Heart right ventricle (tissue), 16 donors: ENCODE measurements at places on chromosomes 1 and 21. TPM values are rescaled to one million over a fixed set of nuclear protein-coding genes. Genes with fewer than 3 reads are reported as not detected.

GRCh38 chr1:54944610-54945392, 35.6 kb upstream of the TMEM61 start:
- H3K4me1 ChIP-seq: peaks cover 10% of the 10 kb centered on the region
- DNase-seq: peak; percentile 52

- no peaks in the 10 kb centered on the region for H3K36me3 ChIP-seq
- no peak overlapping the region for H3K27ac ChIP-seq
- no peak for DNase-seq
- no peak overlapping the region for H3K4me3 ChIP-seq
Observed at GRCh38 chr1:101506541-101507164, 269.8 kb downstream of the S1PR1 start.

DNA sequence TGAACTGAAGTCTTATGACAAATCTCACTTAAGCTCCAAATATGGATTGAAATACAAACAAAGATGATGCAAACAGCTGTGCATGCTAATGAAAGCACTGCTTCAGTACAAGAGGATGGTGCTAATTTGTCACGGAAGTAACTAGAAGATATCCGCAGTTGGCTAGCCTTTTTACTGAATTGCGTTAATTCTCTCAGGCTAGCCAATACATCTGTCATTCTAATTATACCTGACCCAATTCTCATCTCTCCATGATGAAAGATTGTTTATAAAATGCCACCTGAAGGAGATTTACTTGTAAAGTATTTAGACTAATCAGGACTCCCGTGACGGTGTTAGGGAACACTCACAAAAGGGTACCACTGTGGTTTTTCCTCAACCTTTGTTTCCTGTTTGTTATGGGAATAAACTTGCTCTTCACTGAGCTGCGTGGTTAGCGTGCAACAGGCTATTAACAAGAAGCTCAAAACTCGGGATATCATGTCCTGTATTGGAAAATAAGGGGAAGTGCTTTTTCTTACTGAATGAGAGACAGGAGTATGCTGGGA, 162.5 kb downstream of the APP start:
- H3K4me3 ChIP-seq: no peak overlapping the region
- no peak for DNase-seq
- peaks cover 6% of the 10 kb centered on the region for H3K4me1 ChIP-seq
- H3K27ac ChIP-seq: peak overlapping the region; percentile 10

DNA sequence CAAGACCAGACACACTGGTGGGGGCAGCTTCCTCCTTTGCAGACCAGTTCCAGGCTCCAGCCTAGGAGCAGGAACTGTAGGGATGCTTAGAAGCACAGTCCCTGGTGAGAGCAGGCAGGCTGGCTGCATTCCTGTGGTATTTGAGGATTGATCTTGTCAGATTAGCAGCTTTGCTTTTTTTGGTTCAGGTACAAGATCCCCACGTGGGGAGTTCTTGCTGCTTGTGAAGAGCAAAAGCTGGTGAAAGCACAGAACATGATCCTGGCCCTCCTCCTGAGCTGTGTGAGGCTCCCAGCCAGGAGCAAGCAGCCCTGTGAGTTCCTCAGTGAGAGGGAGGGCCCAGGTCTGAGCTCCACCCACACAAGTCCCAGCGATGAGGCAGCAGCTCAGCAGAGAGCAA, 75.3 kb upstream of the ARTN start:
- H3K4me3 ChIP-seq: no peak overlapping the region
- no peak for DNase-seq
- no peak overlapping the region for H3K27ac ChIP-seq
- no peaks in the 10 kb centered on the region for H3K36me3 ChIP-seq
- peaks cover 11% of the 10 kb centered on the region for H3K4me1 ChIP-seq
- H3K27me3 ChIP-seq: no peaks in the 10 kb centered on the region

DNA sequence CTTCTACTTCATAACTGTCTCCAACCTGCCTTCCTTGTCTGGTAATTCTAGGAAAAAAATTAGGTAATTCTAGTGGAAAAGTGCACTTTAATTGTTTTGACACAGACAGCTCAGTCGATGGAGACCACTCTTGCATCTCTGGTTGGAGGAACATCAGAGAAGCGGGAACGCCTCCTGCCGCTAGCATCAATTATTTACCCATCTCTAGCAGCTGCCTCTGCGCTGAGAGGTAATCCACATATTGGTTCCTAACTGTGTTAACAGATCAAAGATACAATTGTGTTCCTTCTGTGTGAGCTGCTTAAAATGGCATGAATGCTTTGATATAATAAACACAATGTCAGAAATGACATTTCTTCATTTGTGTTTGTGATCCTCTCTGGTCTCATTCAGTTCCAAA, 33.3 kb downstream of the C2CD2 start:
- H3K36me3 ChIP-seq: peaks cover 38% of the 10 kb centered on the region
- H3K4me3 ChIP-seq: no peak overlapping the region
- H3K27ac ChIP-seq: no peak overlapping the region
- H3K4me1 ChIP-seq: peaks cover 2% of the 10 kb centered on the region
- no peaks in the 10 kb centered on the region for H3K27me3 ChIP-seq

- H3K36me3 ChIP-seq: no peaks in the 10 kb centered on the region
- peaks cover 17% of the 10 kb centered on the region for H3K4me1 ChIP-seq
- H3K4me3 ChIP-seq: no peak overlapping the region
- DNase-seq: no peak
- no peak overlapping the region for H3K27ac ChIP-seq
- peaks cover 4% of the 10 kb centered on the region for H3K27me3 ChIP-seq
Observed at GRCh38 chr1:199687321-199687720, 340.2 kb upstream of the NR5A2 start.

GRCh38 chr1:92484472-92485380, 2.0 kb downstream of the GFI1 start:
- H3K36me3 ChIP-seq: no peaks in the 10 kb centered on the region
- H3K4me3 ChIP-seq: peak overlapping the region; percentile 58
- DNase-seq: peak; percentile 23
- peaks cover 62% of the 10 kb centered on the region for H3K4me1 ChIP-seq
- peaks cover 97% of the 10 kb centered on the region for H3K27me3 ChIP-seq

DNA sequence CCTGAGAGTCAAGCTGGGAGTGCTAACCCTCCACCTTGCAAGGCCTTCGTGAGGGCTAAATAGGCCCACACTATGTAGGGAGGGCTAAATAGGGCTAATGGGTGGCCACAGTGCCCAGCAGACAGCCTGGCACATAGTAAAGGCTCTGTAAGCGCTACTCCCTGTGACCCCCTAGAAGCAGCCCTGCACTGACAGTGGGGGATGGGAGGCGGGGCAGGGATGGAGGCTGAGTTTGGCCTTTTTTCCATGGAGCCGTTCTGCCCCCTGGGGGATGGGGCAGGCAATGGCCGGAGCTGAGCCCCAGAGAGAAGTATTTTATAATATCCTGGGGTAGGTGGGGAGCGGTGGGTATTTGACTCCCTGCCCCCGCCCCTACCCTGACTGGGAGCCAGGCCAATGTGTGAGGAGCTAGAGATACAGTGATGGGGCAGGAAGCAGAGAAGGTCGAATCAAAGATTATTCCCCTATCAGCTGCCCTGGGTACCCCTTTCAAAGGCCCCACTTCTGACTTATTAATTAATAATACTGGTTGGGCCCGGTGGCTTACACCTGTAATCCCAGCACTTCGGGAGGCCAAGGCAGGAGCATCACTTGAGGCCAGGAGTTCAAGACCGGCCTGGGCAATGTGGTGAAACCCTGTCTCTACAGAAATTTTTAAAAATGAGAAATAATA, 42.3 kb downstream of the LACTBL1 start:
- DNase-seq: peak; percentile 25
- H3K36me3 ChIP-seq: no peaks in the 10 kb centered on the region
- H3K4me1 ChIP-seq: no peaks in the 10 kb centered on the region
- H3K27ac ChIP-seq: no peak overlapping the region

GRCh38 chr1:198185759-198186158, 29.0 kb downstream of the NEK7 start:
- no peak for DNase-seq
- H3K4me1 ChIP-seq: peaks cover 30% of the 10 kb centered on the region
- H3K27me3 ChIP-seq: no peaks in the 10 kb centered on the region
- H3K27ac ChIP-seq: no peak overlapping the region
- H3K4me3 ChIP-seq: no peak overlapping the region
- H3K36me3 ChIP-seq: no peaks in the 10 kb centered on the region

- peaks cover 15% of the 10 kb centered on the region for H3K4me1 ChIP-seq
- H3K4me3 ChIP-seq: no peak overlapping the region
- no peak overlapping the region for H3K27ac ChIP-seq
- H3K36me3 ChIP-seq: peaks cover 25% of the 10 kb centered on the region
- no peaks in the 10 kb centered on the region for H3K27me3 ChIP-seq
Observed at GRCh38 chr1:6683434-6683833, 18.2 kb downstream of the DNAJC11 start.

GRCh38 chr1:77584884-77585283, 97.6 kb downstream of the ZZZ3 start:
- no peak overlapping the region for H3K4me3 ChIP-seq
- H3K27me3 ChIP-seq: no peaks in the 10 kb centered on the region
- no peak overlapping the region for H3K27ac ChIP-seq
- no peaks in the 10 kb centered on the region for H3K4me1 ChIP-seq
- no peak for DNase-seq
- peaks cover 17% of the 10 kb centered on the region for H3K36me3 ChIP-seq

- H3K27me3 ChIP-seq: no peaks in the 10 kb centered on the region
- H3K36me3 ChIP-seq: no peaks in the 10 kb centered on the region
- peak; percentile 15 for DNase-seq
- H3K27ac ChIP-seq: no peak overlapping the region
- H3K4me1 ChIP-seq: no peaks in the 10 kb centered on the region
Observed at GRCh38 chr1:210496063-210496462, 167.4 kb downstream of the HHAT start.

GRCh38 chr1:10431070-10431730, 967 bp downstream of the CENPS start:
- H3K27me3 ChIP-seq: no peaks in the 10 kb centered on the region
- peak overlapping the region; percentile 73 for H3K4me3 ChIP-seq
- peaks cover 19% of the 10 kb centered on the region for H3K4me1 ChIP-seq
- no peak for DNase-seq

GRCh38 chr1:212167098-212167497, 118.1 kb upstream of the PPP2R5A start:
- H3K4me1 ChIP-seq: peaks cover 36% of the 10 kb centered on the region
- no peaks in the 10 kb centered on the region for H3K36me3 ChIP-seq
- no peak overlapping the region for H3K4me3 ChIP-seq
- peak; percentile 56 for DNase-seq
- peak overlapping the region; percentile 17 for H3K27ac ChIP-seq

KRTAP20-2 gene
- total RNA-seq: not detected

LINGO4 gene
- total RNA-seq: 0.72 TPM

FMO5 gene
- 1.0 TPM for total RNA-seq

FCRL4 gene
- total RNA-seq: not detected

SELENBP1 gene
- 79.7 TPM for total RNA-seq

KDF1 gene
- total RNA-seq: 0.26 TPM
